ENCODE measurements at places on chromosomes 12 and 14.

- no peak for DNase-seq
Measured at GRCh38 chr14:41397926-41398325, 208.8 kb upstream of the LRFN5 start.

DNA sequence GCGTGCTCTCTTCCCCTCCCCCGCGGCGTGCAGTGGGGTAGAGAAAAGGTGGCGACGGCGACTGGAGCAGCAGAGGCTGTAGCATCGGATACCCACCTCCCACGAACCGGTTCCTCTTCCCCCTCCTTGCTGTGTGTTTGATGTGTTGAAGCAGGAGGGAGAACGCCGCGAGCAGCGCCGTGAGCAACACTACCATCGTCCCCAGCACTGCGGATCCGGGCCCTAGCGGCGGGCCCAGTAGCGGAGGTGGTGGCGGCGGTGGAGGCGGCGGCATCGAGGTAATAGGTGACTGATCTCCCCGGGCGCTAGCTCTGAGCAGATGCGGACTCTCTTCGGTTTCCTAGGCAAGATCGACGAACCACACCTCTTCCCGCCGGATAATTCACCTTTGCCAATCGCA, 132.9 kb upstream of the AEBP2 start:
- no peak for DNase-seq

GRCh38 chr12:92961949-92962348, 32.9 kb upstream of the EEA1 start:
- DNase-seq, result no peak

DNA sequence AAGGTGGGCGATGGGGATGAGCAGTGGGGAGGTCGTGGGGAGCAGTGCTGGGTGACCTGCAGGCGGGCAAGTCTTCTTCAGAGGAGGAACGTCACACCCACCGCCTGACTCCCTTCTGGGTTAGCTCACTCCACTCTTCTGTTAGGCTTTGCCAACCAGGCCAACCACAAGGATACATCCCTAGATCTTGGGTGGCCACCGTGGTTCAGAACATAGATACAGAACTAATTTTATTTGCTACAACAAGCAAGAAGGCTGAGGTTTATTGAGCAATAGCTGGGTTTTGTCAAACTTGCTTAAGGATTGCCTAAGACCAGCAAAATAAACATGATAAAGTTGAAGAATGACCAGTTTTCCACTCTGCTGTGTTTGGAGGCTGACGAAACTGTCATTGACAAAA, 109.4 kb downstream of the DACT1 start:
- no peak for DNase-seq

- no peak for DNase-seq
Measured at GRCh38 chr12:76688631-76689030, 75.3 kb upstream of the ZDHHC17 start.

DNA sequence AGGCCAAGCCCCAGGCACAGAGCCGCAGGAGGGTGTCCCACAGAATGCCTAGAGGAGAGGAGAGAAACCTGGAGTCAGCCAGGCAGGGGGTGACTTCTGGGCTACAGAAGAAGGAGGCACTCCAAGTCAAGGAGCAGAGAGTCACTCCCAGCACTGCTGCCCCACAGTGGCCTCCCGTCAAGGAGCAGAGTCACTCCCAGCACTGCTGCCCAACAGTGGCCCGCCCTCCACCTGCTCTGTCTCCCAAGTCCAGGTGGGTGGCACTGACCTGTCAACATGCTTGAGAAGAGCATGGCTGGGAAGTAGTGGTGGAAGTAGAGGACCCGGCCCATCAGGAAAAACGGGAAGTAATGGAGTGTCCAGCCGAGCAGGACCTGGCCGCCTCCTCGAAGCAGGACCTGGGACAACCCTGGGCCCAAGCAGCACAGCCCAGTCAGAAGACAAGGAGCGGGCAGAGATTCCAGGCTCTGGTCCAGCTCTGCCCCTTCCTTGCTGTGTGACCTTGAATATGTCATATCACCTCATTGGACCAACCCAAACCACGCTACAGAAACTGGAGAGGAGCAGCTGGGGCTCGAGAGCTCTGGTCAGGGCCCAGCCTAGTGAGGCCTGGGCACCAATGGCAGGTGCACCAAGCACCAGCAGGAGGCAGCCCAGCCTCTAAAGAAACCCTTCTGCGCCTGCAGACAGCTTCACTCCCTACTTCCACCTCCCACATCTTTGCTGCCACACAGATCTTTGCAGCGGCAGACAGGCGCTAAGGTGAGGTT, 7.6 kb upstream of the NGB start:
- DNase-seq, result no peak

DNA sequence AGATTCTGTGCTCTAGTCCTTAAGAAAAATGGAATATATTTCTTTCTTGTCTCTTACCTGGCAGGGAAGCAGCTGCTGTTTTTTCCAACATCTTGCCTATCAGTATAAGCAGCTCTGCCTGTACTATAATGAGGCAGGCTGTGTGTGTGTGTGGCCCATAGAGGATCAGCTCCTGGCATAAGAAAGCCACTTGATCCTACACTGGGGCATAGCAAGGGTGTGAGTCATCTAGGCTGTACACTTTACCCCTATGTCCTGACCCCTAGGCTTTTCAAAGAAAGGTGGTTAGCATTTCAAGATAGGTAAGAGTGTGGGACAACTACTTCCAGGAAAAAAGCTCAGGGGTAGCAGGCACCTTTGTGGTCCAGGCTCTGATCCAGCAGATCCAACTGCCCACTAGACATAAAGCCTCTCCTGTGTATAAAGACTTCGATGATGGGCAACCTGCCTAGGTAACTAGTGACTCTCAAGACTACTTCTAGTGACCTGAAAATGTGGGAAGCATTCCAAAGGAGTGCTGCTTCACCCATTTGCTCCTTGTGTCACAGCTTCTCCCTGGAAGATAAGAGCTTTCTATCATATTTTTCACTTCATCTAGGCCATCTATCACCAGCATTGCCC, 4.9 kb upstream of the SENP1 start:
- DNase-seq, result no peak

GRCh38 chr12:109777544-109777943, 55.7 kb downstream of the TRPV4 start:
- DNase-seq, result no peak

DNA sequence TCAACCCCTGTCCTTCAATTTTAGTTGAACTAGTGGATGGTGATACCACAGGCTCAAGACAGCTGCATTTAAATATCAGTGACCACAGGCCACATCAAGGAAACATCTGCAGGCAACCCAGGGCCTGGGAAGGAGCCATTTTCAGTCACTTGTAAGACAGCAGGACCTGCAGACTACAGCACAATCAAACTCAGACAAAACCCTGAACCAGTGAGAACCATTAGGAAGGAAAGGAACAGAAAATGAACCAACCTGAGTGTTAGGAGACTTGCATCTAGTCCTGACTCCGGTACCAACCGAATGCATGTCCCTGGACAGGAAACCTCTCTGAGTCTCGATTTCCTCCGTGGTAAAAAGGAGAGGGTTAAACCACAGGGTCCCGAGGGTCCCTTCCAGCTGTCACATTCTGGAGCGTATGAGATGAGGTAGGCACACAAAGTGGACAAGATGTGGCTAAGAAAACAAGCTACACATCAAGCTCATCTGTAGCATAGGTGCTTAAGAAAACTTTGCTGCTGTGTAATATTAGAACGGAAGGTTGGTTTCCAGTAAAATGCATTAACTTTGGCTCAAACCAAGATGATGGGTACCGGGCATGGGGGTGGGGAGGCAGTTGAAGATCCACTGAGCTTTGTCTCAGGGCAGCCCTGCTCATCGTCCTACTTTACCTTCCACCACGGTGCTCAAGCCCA, 1.6 kb upstream of the CDKN1B start:
- no peak for DNase-seq

DNA sequence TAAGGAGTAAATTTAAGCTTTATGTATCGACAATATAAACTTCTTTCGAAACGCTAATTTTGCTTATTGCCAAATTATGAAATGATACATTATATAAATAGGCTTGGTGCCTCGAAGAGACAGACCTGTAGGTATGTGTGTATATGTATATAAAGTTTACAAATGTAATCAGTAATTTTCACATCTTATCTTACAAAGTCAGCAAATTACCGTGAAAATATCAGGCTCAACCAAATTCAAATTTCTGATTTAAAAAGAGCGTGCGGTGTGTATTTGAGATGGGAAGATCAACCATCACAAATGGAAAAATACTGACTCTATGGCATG, 605 bp downstream of the ZCRB1 start:
- DNase-seq, result no peak

- no peak for DNase-seq
Measured at GRCh38 chr14:23344481-23344880, 8.2 kb downstream of the SLC22A17 start.

- DNase-seq, result no peak
Measured at GRCh38 chr12:42469355-42470175, 120.0 kb downstream of the PRICKLE1 start.

DNA sequence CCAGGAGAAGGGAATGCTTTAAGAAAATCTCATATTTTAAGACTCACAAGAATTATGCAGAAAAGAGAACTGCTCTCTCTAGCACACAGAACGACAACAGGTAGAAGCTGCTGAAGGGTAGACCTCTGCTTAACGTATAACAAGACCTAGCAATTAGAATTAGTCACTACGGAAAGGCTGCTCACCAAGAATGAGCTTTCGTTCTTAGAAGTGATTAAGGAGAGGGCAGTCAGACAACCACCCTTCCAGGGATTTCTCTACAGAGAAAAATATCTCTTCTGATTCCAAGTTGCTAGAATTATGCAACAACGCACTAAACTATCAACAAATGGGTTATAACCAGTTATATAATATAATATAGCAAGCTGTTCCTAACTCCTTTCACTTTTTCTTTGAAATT, 18.6 kb downstream of the LRIG3 start:
- no peak for DNase-seq

DNA sequence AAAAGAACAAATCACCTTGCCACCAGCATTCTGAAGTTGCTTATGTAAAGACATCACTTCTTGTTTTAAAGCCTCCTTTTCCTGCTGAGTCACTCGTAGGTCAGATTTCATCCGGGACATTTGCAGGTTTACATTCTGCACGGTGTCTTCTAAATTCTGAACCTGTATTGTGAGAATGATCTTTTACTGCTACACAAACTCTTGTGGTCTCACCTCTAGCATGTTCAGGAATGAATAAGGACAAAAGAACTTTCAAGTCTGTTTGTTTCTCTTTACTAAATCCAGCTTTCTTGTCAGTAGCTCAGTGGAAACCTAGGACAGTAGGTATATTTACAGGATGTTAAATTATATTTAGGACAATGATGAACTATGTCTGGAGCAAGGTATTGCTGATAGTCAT, 73.5 kb upstream of the SAV1 start:
- no peak for DNase-seq

DNA sequence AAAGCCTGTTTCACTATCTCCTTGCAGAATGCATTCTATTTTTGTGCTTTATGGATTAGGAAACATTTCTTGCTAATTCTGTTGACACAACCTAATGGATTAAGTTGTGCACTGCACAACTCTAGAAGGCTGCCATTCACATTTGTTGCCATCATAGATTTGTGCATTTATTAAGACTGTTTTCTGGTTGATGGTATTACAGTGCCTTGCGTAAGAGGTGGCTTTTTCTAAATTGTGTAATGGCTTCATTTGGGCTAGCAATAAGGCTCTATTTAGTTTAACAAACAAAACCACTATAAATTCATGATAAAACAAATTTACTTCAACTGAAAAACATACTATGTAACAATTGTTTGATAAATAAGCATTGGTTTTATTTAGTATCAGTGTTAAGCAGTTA, 175.9 kb downstream of the TRHDE start:
- DNase-seq, result no peak

- no peak for DNase-seq
Measured at GRCh38 chr12:92059960-92060359, 85.7 kb downstream of the BTG1 start.

DNA sequence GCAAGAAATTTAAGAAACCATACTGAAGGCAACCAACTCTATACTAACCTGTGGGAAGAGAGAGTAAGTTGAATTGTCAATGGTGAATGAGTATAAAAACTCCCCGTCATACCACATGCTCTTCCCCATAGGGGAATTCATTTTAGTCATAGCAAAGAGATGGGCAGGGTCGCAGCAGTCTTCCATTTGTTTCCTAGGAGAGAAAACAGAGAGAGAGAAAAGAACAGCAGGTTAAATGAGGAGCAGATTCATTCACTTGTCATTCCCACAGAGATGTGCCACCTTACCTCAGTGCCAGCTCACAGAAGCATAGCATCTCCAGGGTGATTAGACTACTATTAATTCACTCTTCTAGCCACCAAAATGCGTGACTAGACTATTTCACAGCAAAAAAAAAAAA, 47.4 kb downstream of the ST8SIA1 start:
- no peak for DNase-seq

DNA sequence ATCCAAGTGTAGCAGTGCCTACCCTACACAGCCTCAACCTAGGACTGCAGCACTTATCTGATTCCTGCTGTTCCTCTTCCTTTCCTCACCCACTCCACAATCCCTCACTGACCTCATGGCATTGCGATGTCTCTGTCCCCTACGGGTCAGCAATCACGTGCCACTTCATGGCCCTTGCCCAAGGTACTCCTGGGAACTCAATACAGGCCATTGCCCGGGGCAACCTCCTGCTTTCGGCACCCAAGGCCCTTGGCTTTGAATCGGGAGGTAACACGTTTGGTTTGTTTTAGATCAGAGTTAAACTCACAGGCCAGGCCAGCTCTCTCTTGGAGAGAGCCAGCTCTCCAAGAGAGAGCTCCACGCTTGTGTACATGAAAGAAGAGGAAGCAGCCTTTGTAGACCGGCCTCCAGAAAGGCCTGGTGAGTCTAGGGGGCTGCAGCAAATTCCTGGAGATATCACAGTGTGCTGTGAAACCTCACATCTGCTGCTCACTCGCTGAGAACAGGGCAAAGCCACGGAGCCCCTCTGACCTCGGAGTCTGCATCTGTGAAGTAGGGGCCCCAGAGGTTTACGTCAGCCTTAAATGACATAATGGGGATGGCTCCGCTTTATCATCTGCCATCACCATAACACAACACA, 12.2 kb downstream of the CLMN start:
- DNase-seq, result no peak

- no peak for DNase-seq
Measured at GRCh38 chr12:104767261-104767660, 190.8 kb downstream of the SLC41A2 start.

GRCh38 chr14:75849300-75849895, 132.4 kb downstream of the TGFB3 start:
- DNase-seq, result no peak

GRCh38 chr14:88209273-88209672, 113.8 kb downstream of the KCNK10 start:
- DNase-seq, result no peak

GRCh38 chr14:49615776-49616175, 4.7 kb downstream of the RPL36AL start:
- no peak for DNase-seq

- DNase-seq, result no peak
Measured at GRCh38 chr12:129119537-129119936, 266.3 kb downstream of the GLT1D1 start.

All from stimulated activated CD4-positive, alpha-beta T cell treated with anti-CD3 and anti-CD28 coated beads, Interleukin-15, amount 100 ng/mL, for 1 hour (primary cell).